KBM-7 (cell line): ENCODE measurements at places on chromosomes 6 and 20.

- DNase-seq, result no peak
Measured at GRCh38 chr6:130968476-130968875, 94.6 kb downstream of the EPB41L2 start.

DNA sequence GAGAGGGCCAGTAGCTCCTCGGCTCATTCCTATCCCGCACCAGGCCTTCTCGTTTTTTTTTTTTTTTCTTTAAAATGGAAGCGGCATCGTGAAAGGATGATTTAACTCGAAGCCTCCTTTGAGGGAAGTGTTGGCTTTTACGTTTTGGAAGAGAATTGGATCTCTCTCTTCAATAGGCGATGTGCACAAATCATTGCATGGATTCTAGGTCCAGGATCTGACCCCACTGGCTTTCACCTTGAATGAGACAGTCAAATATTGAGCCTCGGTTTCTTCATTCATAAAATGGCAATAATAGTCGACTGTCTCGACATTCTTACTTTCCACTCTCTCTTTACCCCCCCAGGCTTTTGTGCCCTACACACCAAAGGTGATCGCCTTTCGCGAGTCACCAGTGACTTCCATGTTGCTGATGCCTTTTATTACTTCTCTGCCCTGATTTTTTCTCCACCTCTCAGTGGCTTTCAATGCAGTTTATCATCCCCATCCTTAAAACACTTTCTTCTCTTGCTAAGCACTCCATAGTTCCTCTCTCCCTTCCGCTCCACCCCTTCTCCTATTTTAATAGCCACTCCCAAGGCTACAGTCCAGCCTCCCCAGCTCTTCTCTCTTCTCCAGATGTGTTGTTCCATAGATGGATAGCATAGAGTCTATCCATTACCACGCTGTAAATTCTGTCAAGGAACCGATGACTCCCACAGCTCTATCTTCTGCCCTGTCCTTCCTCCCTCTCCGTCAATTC lies 473 bp upstream of the DTNBP1 start:
- no peak for DNase-seq

GRCh38 chr20:51380401-51381385 lies 161.8 kb downstream of the NFATC2 start:
- DNase-seq, result no peak

DNA sequence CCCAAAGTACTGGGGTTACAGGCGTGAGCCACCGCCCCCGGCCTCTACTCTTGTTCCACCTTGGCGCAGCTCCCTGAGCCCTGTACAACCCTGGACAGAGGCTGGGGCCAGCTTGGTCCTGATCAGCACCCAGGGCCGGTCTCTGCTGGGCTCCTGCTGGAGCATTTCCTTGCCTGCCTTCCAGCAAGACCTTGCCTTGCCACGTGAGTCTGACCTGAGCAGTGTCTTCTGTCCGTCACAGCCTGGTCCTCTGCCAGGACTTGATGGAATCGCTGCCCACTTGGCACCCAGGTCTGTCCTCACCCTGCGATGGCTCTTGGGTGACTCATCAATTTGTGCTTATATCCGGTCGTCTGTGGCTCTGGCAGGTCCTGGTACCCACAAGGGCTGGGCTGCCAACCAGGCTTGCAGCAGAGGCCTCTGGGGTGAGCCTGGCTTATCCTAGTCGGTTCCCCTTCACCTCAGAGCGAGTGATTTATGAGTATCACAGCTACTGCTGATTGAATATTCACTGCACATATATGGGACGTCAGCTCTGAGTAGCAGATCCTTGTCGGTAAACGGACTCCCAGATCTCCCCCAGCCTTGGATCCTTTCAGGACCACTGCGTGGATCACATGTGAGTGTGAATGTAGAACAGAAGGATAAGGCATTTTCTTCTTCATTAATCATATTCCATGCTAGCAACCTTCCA lies 10.1 kb upstream of the SULF2 start:
- DNase-seq, result no peak

- DNase-seq, result no peak
Measured at GRCh38 chr6:111926731-111927302, 53.6 kb upstream of the FYN start.

- no peak for DNase-seq
Measured at GRCh38 chr6:138277835-138278234, 59.5 kb upstream of the PBOV1 start.

DNA sequence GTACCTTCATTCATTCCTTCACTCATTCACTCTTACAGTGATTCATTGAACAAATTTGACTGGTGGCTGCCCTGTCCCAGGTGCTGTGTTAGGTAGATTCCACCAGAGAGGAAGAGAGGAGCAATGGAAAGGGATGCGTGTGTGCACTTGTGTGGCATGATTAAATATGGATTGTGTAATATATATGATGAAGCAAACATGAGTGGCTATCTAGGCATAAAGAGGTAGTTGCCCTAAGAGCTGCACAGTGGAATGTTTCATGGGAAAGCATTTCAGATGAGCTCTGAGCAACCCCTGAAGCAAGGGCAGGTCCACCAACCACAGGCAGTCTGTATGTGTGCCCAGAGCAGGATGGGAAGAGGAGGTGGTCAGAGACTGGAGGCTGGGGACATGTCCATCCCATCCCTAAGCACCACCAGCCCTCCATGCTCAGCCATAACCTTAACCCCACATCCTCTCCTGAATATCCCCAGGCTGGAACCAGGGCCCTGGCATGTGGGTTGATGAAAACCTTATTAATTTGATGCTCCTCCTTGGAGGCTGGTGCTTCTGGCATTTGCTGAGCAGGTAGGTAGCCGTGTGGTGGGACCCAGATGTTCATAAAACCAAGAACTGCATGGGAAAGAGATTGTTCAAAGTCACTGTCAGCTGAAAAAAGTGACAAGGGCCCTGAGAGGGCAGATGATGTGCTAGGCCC lies 226.2 kb downstream of the SYNDIG1 start:
- no peak for DNase-seq

GRCh38 chr20:34475979-34476736 lies 40.1 kb upstream of the DYNLRB1 start:
- DNase-seq, result peak; percentile 44

DNA sequence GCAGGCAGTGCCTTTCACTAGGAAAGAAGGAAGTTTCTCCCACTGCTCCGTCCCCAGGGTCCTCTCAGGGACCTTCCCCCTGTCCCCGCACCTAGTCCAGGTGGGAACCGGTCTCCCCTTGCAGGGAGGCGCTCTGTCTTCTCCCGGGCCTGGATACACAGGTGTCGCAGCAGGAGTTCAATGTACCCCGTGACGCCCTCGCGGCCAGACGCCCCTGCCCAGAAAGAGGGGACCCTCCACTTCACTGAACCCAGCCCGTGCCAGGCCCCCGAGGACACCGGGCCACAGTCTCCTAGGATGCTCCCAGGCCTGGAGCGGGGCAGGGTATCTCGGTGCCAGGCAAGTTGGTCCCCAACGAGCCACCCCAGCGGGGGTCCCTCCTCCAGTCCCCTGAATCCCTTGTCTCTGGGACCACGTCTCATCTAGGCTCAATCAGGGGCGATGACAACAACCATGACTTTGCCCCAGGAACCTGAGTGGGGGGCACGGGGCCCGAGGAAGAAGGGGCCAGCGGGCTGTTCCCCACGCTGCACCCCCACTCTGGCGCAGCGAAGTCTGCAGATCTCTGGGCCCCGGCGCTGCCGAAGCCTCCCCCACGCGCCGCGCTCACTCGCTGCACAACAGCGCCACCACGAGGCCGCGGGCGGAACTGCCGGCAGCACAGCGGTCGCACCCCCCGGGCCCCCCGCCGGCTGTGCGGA lies 103.0 kb downstream of the EDN3 start:
- peak; percentile 50 for DNase-seq

GRCh38 chr6:157653521-157653920 lies 169.5 kb upstream of the SNX9 start:
- no peak for DNase-seq

DNA sequence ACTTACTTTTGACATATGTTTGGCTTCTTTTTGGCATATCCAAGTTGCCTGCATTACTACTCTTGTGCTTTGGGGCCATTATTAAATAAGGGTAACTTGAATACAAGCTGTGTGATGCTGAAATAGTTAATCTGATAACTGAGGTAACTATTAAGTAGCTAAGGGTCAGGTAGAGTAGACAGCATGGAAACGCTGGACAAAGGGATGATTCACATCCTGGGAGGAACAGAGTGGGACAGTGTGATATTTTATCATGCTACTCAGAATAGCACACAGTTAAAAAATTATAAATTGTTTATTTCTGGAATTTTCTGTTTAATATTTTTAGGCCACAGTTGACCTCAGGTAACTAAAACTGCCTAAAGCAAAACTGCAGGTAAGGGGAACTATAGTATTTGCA lies 483.9 kb downstream of the RFPL4B start:
- no peak for DNase-seq

GRCh38 chr20:5445611-5446010 lies 128.9 kb upstream of the PROKR2 start:
- DNase-seq, result no peak

DNA sequence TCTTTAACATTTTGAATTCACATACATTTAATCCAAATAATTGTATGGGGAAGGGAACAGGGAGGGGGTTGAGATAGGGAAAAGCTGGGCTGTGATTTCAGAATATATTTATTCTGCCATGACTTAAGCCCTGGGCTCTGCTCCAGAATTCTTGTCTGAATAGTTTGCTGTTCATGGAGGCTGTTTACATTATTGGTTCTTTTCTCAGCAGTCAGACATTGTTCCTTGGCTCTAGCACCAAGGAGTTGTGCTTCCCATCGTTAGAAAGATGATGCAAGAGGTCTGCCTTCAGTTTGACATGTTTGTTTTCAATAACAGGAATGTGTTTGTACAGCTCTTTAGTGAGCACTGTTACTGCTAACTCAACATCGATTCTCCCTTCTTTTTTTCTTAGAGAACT lies 198.8 kb upstream of the CDYL start:
- no peak for DNase-seq

DNA sequence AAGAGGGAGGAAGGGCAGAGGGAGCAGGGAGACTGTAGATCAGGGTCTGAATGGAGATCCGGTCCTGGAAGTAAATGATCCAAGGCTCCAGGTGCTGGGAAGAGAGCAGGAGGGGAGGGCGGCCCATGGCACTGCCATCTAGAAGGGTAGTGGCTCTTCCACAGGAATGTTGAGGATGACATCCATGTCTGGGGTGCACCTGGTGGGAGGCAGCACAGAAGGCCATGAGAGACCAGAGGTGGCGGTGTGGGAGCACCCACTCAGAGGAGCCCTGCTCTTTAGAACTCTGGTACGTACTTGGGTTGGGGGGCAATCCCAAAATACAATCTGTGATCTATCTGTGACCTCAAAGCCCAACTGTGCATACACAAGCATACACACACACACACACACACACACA lies 13.5 kb downstream of the DEFB132 start:
- DNase-seq, result no peak

DNA sequence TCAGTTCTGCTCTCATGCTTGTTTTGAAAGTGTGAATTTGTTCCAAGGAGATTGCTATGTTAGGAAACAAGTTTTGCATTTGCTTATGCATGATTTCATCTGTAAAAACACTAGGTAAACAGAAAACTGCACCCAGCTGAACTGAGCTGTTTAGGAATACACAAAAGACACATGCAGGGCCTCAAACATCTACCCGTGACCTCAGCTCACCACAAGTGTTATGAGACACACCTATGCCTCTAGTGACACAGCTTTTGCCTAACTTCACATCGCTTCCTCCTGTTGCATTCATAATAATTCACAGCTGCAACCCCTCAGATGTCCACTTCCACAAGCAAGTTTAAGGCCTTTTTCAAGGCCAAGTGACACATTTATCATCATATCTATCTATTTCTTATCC lies 98.0 kb upstream of the SLC24A3 start:
- no peak for DNase-seq

GRCh38 chr6:157558049-157558448 lies 177.1 kb downstream of the ZDHHC14 start:
- no peak for DNase-seq

GRCh38 chr6:106527979-106528378 lies 101.3 kb downstream of the RTN4IP1 start:
- no peak for DNase-seq

DNA sequence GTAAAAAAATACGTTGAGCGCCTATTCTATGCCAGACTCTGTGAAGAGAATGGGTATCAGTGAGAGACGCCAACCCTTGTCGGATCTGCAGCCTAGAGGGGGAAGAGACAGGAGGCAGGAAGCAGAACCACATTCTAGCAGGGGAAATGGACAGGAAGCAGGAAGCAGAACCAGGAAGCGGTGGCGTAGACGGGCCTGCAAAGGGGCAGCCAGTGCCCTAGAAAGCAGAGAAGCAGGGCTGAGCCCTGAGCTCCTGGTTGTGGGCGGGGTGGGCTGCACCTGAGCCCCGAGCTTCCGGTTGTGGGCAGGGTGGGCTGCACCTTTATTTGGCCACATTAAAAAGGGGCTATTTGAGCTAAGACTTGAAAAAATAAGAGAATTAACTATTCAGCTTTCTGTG lies 71.9 kb downstream of the FAM120B start:
- DNase-seq, result no peak

- DNase-seq, result no peak
Measured at GRCh38 chr20:29497261-29497671, 1760.2 kb upstream of the DEFB115 start.

GRCh38 chr20:37477041-37477440 lies 44.0 kb upstream of the NNAT start:
- DNase-seq, result no peak

- DNase-seq, result peak; percentile 55
Measured at GRCh38 chr6:98946879-98947410, 801 bp downstream of the FBXL4 start.

- DNase-seq, result no peak
Measured at GRCh38 chr6:38264605-38265004, 375.1 kb downstream of the BTBD9 start.

DNA sequence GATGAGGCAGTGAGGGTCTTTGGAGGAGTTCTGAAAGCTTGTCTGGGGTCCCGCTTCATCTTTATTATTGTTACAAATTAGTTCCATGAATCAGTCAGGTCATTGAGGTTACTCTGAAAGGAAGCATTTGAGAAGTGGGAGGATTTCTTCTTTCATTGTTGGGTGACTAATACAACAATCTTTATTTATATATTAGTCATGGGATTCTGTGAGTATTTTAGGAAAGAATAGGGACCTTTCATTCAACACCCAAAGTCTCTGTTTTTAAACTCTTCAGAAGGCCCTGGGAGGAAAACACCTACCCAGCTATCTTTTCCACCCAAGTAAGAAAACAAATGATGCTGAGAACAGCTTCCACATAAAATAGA lies 98.3 kb downstream of the SOD2 start:
- DNase-seq, result no peak

DNA sequence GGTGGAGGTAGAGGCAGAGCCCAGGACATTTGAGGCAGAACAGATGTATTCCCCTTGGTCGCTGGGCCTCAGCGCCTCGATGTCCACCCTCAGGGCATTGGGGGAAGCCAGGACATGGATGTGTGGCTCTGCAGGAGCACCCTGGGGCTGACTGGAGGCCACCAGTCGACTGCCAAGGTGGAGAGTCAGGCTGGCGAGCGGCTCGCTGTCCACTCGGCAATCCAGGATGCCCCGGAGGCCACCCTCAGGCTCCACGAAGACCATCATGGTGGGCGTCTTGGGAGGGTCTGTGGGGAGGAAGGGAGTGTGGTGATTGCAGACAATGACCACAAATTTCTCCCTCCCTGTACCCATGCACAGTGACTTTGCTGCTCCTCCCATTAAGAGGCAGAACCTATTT lies 8.2 kb upstream of the ADAM33 start:
- DNase-seq, result no peak
